ENCODE measurements at places on chromosomes 12 and 14.

DNA sequence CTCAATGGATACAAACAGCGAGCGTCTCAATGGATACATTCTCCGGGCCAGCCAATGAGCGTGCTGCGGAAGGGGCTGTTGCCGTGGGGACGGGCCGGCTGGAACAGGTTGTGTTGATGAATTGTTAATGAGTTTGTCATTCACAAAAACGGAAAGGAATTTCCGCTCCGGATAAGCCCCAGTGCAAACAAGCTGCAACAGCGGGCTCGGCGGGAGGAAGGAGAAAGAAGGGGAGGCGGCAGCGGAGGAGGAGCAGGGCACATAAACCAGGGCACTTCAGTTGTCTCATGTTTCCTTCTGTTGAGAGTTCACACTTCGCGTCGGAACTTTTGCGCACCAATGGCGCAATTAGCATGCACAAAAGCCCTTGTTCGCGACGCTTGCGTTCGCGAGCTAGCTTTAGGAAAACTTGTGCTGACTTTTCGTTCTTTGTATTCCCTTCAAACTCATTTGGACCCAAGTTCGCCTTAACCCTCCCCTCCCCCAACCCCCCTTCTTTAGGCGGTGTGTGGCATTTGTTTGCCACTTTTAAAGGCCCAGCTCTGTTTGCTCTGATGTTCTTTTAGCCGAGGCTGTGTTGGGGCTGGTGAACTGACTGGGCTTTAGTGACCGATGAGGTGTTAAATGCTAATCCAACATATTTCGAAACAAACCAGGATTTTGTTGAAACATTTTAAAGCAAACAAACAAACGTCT is at the start of gene DUSP6:
DUSP6 (minus strand) TSS at position 10 of the 696 bp plus-strand sequence. CDS start 462 bp downstream, outside the sequence.
- DNase-seq: peak; percentile 76

DNA sequence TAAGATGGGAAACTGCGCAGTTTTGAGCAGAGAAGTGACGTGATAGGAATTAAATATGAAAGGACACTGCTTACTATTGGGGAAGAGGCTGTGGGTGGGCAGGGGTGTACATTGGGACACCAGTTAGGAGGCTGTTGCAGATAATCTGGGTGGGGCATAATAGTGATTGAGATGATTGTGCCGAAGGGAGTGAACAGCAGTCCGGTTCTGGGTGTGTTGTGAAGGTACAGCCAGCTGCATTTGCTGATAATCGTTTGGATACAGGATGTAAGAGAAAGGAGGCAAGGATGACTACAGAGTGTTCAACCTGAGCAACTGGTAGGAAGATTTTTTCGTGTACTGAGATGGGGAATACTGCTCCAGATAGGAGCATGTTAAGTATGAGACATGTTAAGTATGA is 205.2 kb upstream of the NEDD1 start:
- DNase-seq: no peak

DNA sequence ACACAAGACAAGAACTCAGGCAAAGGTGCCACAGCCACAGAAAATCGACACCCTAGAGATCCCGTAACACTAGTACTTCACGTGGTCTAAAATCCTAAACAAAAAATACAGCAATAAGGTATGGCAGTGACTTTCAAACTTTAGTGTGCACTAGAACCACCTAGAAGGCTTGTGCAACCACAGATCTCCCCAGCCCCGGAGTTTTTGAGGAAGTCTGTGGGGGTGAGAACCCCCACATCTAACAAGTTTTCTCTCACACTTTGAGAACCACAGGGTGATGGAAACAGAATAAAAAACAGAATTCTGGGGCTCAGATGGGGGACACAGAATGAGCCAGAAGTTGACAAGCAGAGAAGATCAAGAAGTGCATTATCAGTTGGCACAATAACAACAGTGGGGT is 254.0 kb downstream of the ANO6 start:
- peak; percentile 51 for DNase-seq

GRCh38 chr12:113292091-113292490 is 42.8 kb downstream of the SLC8B1 start:
- no peak for DNase-seq

DNA sequence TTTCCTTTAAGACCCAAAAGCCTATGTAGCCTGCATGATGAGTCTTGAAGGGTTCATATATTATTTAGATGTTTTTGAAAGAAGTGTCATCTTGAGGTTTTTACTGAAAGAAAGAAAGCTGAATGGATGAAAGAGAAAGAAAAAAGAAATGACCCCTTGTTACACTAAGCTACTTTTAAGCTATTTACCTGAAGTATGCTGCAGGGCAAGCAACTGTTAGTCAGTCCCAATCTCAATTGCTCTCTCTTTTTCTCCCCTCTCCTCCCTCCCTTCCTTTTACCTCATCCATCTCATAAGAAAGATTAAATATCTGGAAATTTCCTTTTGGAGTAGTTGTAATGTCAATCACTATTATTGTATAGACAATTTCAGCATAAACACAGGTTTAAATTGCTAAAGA is 512.4 kb downstream of the TMTC2 start:
- DNase-seq: no peak

DNA sequence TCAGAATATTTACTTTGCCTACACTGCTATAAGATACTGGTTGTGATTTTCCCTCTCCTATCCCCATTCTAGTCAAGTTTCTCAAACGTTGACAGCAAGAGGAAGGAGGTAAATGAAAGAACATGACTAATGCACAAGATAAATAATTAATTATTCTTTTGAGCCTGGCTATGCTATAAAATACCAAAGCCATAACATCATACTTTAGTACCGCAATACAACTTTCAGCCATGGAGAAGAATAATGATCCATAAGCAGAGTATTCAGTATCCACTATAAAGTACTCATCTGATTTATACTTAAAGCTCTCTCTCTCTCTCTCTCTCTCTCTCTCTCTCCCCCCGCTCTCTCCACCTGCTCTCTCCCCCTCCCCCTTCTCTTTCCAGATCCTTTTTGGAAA is 41.3 kb downstream of the TDG start:
- DNase-seq: no peak

DNA sequence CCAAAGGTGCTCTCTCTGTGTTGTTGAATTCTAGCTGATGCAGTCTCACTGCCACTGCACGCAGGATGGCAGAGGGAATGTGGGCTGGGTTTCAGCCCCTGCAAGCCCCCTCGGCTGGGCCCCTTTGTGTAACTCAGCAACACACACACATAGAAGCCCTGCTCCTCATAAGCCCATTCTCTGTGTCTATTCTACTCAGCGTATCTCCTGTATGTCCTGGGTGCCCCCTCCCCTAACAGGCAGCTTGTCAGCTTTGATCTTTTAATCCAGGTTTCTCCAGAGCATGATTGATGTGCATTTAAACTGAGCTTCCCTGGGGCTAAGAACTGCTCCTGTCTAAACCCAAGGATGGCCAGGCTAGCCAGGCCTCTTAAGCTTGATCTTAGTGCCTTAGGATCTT is 43.0 kb downstream of the SRRM4 start:
- DNase-seq: no peak

DNA sequence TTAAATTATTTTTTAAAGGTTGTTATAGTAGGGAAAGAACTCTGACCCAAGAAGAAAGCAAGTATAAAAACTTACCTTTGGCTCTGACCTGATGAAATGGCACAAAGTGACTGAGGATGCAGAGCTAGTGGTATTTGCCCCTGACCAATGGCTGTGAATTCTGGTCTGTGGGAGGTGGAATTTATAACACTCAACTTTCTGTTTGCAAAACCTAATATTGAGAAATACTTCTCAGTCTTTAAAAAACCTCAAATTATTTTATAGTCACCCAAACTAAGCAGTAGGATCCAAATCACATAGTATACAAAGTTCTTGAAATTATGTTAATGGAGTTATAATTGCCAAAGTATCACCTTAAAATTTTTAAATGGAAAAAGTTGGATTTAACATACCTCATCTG is at the start of gene EPYC:
EPYC (minus strand) TSS at position 101 of the 400 bp plus-strand sequence. CDS start 2,407 bp downstream, outside the sequence.
- DNase-seq: no peak

- no peak for DNase-seq
These were observed 12.0 kb downstream of the ADSS1 start for GRCh38 chr14:104735830-104736642.

GRCh38 chr12:100356644-100357223 is at the start of gene SLC17A8:
Gene SLC17A8 (plus strand): TSS chr12:100357074. CDS start chr12:100357392, 318 bp downstream.
- DNase-seq: no peak

DNA sequence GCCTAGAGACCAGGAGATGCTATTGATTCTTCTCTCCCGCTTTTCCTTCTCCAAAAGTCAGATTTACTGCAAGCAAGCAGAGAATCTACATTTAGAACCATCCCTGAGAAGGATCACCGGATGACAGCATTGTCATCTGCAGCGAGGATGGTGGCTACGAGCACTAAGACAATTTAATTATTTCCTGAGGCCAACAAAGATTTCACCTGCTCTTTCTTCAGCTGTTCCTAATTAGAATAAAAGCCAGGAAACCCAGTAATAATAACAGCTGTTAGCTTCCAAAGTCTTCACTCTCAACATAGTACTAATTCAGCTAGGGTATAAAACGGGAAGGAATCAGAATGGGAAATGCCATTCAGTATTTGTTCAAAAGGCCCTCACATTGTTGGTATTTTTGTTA is 53.3 kb downstream of the TMTC1 start:
- DNase-seq: no peak

DNA sequence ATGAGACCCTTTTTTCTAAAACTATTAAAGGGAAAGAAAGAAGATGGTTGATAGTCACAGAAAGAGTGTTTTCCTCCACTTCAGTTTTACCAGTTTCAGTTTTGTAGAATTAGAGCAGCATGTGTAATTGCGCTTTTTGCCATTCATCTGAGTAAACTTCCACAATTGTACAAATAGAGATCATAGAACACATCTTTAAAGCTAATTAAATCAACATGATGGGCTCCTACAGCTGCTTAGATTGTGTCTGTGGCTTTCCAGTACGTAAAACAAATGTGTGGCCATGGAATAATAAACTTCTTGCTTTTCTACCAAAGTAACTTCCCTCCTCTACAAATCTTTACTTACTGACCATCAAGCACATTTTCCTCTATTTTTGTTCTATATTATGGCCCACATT is 84.2 kb upstream of the LRIG3 start:
- DNase-seq: no peak

- DNase-seq: no peak
These were observed 653.9 kb upstream of the TMEM132C start for GRCh38 chr12:127613056-127613455.

DNA sequence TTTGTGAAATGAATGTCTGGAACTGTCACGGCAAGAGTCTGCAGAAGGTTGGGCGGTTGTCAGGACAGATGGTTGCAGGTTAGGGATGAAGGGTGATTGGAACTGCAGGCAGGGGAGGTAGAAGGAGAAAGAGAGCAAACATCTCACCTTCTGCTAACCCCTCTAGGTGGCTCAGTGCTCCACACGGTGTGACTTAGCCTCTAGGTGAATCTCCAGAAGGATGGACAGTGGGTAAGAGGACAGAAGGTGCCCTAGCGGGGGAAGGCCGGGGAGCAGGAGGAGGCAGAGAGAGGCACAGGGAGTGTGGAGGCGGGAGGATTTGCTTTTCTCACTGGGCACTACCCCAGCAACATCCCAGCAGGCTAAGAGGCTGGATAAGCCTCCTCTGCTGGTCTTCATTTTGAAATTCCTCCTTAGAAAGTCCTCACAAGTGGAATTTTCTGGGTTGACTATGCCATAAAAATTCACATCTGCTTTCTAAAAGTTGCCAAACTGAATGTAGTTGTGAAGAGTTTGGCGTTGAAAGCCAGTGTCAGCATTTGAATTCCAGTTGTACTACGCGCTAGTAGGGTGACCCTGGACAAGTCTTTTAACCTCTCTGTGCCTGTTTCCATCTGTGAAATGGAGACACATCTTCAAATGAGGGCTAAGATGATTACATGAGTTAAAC is 10.7 kb upstream of the GPR68 start:
- DNase-seq: no peak

GRCh38 chr12:24404086-24404815 is 454.8 kb upstream of the SOX5 start:
- DNase-seq: no peak

- no peak for DNase-seq
These were observed 52.7 kb downstream of the DAAM1 start for GRCh38 chr14:59241121-59241520.

GRCh38 chr12:104352106-104352713 is 48.7 kb downstream of the EID3 start:
- DNase-seq: no peak

GRCh38 chr12:69425417-69425816 is 44.8 kb upstream of the FRS2 start:
- no peak for DNase-seq

DNA sequence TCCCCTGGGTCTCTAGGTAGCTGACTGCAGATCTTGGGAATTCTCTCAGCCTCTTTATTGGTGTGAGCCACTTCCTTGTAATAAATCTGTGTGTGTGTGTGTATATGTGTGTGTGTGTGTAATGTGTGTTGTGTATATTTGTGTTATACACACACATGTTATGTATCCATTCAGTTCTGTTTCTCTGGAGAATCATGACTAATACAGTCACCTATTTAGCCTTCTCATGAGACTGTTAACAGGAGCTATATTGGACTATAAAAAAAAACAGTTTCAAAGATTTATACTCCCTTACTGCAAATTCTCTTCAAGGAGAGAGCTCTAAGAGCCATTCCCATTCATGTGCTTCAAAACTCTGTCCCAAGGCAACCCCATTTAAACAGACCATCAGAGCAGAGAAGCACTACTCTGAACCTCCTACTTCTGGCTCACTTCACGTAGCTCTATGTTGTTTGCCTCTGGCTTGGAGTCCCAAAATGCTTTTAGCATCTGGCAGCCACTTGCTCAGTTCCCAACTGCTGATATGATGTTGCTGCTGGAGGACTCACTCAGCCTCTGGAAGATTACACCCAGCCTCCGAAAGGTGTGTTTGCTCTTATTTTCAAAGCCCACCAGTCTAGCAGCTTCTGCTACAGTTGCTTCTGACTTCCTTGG is 48.7 kb upstream of the KITLG start:
- no peak for DNase-seq

DNA sequence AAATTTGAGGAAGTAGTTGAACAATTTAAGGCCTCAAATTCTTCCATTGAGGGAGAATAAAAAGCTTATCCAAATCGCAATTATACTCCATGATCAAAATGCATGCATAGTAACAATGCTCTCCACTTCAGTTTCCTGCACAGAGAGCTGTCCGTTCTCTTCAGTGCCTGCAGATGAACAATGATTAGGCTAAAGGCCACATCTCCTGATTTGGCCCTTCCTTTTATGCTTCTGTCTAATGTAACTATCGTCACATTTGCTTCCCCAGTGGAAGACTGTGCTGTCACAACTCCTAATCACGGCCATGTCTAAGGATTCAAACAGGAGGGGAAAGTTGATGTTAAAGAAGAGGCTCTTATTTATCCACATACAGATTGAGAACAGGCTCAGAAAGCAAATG is 113.6 kb upstream of the NPAS3 start:
- no peak for DNase-seq

DNA sequence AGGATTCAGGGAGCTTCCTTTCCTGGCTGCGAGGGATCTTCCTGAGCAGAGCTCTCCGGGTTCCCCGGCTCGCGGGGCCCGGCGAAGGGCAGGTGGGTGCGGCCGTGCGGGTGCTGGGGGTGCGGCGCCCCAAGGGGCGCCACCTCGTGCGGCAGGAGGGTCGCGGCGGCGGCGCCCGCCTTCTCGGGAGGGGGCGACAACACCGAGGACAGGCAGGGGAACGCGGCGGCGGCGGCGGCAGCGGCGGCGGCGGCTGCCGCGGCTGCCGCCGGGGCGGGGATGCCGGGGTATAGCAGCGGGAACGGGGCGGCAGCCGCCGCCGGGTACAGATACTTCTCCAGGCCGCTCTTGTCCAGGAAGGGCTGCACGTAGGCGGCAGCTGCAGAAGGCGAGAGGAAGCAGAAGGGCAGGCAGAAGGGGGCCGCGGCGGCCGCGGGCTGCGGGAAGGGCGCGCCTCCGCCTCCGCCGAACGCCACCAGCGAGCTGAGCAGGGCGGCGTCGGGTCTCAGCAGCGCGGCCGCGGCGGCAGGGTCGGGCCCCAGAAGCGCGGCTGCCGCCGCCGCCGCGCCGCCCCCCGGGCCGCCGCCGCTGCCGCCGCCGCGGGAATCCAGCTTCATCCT is 2.7 kb downstream of the BHLHE41 start:
- DNase-seq: no peak

Data from T-helper 2 cell (primary cell).